ENCODE measurements at places on chromosomes 3 and 15. TPM values are rescaled to one million over a fixed set of nuclear protein-coding genes. Genes with fewer than 3 reads are reported as not detected.

DNA sequence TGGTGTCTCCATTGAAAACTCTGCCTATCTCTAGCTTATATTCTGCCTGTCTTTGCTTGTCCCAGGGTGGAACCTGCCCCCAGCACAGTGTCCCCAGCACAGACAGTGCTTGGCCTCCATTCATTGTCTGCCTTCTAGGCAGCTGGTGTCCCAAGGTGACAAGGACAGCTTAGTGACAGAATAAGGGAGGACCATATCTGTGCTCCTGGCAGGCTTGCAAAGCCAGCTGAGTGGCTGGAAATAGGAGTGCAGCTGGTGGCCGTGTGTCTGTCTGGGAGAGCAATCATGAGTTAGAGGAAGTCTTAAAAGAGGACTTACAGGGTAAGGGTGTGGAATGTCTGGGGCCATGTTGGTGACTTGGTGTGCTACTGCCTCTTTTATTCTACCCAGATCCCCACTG lies 33.4 kb downstream of the SCN5A start:
- no peak for DNase-seq

GRCh38 chr3:170429050-170429449 lies 10.4 kb downstream of the CLDN11 start:
- no peak for DNase-seq

DNA sequence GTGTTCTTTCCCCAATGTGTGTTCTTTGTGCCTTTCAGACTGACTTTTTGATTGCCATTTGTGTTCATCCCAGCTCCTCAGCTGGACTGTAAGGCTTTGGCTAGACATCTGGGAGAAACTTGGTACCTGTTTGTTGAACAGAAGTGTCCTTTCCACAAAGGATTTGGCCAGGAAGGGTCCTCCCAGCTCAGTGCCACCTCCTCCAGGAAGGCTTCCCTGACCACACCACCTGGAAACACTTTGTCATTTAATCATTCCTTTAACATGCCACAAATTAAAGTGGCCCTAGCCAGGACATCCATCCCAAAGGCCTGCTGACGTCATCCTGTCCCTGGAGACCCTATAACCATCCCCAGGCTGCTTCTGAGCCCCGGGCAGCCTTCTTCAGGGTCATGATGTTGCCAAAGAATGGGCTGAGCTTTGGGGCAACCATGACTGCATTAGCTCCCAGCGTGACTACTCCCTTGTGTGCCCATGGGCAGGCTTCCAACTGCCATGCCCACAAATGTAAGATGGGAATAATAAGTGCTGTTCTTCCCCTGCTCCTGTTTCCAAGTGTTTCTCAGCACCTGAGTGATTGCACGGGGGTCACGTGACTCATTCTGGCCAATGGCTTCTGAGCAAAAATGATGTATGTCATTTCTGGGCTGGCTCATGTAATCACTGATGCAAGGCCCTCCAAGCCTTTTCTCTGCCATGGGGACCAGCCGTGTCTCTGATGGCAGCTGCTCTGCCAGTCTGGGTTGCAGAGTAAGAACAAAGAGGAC lies 112.5 kb upstream of the SMAD3 start:
- DNase-seq = no peak

DNA sequence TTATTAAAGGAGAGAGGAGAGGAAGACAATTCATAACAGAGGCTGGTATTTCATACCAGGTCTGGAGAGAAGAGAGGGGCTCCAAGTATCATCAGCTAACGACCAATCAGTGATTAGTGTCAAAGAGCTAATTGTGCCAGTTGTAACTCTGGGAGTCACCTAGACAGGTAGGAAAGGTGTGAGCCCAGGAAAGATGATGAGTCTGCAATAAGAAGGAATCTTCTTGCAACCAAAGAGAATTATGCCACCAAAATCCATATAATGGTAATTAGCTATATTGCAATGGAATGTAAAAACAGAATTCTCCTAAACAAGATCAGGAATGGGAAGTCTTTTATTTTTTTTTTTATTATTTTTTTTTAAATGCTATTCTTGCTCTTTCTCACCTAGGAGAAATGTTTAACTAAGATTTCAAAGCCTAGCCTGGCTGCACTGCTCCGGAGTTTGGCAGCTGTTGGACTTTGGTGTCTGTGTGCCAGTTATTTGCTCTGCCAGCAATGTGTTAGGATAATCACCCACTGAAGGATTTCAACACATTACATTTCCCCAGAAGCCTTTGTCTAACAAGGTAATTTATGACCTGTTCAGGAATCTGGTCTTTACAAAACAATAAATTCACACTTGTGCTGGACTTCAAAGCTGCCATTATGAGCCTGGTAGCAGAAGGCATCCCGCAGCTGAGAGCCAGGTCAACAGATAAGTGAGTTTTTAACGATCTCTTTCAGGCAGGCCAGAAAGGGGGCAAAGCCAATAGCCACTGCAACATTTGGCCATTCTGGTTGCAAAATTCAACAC lies 89.4 kb downstream of the FOXB1 start:
- peak; percentile 85 for DNase-seq

- DNase-seq = peak; percentile 35
Measured at GRCh38 chr3:42654331-42655201, 1.1 kb downstream of the ZBTB47 start.

GRCh38 chr3:183868796-183869195 lies 15.9 kb downstream of the PARL start:
- DNase-seq = no peak

- DNase-seq = no peak
Measured at GRCh38 chr15:81948222-81948621, 97.6 kb downstream of the MEX3B start.

GRCh38 chr3:35970793-35971192 lies 331.5 kb downstream of the ARPP21 start:
- DNase-seq = no peak

ACP3 gene
- total RNA-seq = 3.5 TPM

CPLX3 gene
- total RNA-seq = not detected

TMED3 gene
- total RNA-seq = 58.6 TPM

Measured in PC-9 (cell line).